ENCODE measurements at places on chromosomes 6 and 20.
A peak's percentile ranks its signal among the peaks of the same experiment; 100 is the strongest.

GRCh38 chr20:37346535-37347346, 801 bp downstream of the SRC start:
- peak; percentile 91 for DNase-seq

DNA sequence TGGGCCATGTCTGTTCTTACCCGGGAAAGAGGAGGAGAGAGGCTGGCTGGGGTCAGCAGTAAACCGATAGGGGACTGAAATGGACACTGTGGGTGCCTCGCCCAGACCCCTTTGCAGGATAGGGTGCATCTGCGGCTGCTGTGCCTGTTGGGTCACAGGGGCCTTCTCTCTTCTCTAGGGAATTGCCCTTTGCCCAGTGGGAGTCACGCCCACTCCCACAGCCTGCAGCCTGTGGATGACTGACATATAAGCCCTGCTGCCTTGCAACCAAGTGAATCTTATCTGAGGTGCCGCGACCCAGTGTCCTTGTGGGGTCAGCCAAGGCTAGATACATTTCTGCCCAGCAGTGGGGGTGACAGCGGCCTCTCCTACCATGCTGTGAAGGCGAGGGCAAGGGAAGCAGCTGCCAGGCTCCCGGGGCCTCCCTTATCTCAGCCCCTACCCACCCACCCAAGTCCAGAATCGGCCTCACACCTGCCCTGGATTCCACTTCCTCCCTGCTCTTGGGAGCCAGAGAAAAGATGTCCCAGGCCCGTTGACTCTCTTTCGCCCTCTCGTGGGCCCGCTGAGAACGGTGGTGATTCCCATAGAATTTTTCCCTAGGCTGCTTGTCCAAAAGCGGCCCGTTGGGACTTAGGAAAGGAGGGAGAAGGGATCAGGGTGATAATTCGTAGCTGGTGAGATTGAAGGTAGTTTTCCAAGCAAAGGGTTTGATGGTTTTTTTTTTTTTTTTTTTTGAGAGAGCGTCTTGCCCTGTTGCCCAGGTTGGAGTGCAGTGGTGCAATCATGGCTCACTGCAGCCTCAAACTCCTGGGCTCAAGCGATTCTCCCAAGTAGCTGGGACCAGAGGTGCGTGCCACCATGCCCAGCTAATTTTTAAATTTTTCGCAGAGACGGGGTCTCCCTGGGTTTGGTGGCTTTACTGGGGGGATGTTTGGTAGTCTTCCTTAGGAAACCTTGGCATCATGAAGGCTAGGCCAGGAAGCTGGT, 76.4 kb upstream of the RNF24 start:
- peak; percentile 86 for DNase-seq

- peak; percentile 17 for DNase-seq
Observed at GRCh38 chr6:125780540-125781313, 10.0 kb upstream of the NCOA7 start.

GRCh38 chr20:48877304-48877703, 44.2 kb upstream of the ARFGEF2 start:
- no peak for DNase-seq

- DNase-seq = no peak
Observed at GRCh38 chr6:38847497-38847896, 132.4 kb downstream of the DNAH8 start.

DNA sequence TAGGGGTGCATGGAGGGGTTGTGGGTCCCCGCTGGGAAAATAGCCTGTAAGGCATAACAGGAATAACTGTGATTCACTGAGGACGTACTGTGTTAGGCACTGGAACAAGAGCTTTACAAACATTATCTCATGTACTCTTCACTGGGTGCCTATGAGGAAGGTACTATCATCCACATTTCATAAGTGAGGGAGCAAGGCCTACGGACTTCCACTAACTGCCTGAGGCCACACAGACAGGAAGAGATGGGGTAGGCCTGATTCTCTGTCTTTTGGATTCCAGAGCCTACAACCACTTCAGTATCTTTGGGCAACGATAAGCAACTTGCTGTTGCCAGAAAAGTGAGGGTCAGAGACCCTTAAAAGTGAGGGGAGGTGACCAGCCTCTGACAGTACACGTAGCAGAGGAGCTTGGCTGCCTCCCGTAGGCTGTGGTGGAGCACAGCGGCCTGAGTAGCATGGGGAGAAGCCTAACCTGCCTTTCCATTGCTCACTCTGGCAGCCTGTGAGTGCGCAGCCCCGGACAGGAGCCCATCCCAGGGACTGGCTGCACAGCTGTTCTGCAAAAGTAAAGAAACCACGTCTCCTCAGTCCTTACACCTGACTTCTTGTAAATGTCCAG, 30.4 kb downstream of the PSMB1 start:
- DNase-seq = peak; percentile 48

GRCh38 chr6:50889935-50890334, 71.3 kb downstream of the TFAP2B start:
- DNase-seq = no peak

DNA sequence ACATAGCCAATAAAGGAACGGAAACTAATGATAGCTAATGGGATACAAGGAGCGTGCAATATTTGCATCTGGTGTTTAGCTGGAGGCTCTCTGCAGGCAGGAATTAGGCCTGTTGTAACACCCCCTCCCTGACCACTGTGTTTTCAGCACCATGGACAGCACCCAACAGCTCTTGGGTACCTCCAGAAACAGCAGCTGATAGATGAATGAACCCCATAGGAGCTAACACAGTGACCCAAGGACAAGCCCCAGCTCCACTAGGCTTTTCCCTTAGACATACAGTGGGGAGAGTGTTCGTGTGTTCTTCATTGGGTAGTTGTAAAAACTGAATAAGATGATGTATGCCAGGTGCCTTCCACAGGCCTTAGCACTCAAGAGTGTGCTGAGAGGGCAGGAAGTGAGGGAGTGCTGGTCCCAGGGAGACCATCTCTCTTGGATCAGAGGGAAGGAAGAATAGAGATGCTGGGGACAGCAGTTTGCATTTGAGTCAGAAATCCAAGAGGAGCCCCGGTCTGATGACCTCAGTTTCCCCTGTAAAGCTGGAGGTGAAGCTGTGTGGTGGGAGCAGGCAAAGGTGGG, 161.3 kb downstream of the PHACTR3 start:
- DNase-seq = peak; percentile 80

DNA sequence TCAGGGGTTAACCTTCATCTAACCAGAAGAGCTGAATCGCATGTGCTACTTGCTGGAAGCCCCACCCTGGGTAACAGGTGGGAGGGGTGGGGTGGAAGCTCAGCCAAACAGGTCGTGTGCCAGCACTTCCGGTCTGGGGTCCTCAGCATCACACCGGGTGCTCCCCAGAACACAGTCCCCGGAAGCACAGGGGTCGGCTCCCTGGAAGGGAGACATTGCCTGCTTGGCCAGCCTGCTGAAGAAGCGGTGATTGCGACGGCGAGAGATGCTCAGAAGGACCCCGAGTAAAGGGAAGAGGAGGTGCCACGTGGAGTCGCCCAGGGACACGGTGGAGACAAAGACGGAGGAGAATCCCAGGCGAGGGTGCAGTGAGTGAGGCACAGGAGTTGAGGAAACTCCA, 36.5 kb downstream of the MYT1 start:
- no peak for DNase-seq

DNA sequence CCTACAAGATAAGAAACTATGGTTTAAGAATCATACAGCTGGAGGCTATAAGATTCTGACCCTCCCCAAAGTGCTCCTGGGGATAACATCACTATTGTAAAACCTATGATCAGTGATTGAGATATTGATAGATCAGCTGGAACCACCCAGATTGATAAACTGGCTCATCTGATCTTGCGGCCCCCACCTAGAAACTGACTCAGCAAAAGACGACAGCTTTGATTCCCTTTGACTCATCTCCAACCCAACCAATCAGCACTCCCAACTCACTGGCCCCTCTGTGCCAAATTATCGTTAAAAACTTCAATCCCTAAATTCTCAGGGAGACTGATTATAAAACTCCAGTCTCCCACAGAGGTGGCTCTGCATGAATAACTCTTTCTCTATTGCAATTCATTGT, 106.4 kb downstream of the SCP2D1 start:
- no peak for DNase-seq

All from H7 (cell line).